Stimulated activated CD4-positive, alpha-beta T cell treated with anti-CD3 and anti-CD28 coated beads, Interleukin-12 subunit alpha, Interleukin-12 subunit beta, amount 100 ng/mL, for 48 hours (primary cell): ENCODE measurements at places on chromosomes 5 and 9.

- no peak for DNase-seq
These were observed 1333.9 kb upstream of the DMAC1 start for GRCh38 chr9:9133526-9133925.

DNA sequence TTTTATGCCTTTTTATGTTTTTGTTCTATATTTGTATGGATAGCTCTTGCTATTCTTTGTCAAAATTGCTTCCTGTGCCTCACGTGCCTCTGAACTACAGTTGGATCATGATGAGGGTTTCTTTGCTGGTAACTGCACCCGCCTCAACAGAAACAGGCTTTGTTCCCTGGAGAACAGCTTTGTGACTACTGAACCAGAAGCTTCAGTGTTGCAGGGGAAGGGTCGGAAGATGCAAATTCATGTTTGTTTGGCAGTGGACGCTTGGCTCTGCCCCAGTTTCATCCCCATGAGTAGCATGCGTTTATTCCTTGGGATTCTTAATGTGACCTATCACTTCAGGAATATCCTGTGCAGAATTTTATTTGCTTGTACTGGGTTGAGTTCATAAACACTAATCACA is 959.1 kb upstream of the WWC1 start:
- DNase-seq = no peak

- DNase-seq = no peak
These were observed 118.1 kb downstream of the SIL1 start for GRCh38 chr5:139079991-139080610.

DNA sequence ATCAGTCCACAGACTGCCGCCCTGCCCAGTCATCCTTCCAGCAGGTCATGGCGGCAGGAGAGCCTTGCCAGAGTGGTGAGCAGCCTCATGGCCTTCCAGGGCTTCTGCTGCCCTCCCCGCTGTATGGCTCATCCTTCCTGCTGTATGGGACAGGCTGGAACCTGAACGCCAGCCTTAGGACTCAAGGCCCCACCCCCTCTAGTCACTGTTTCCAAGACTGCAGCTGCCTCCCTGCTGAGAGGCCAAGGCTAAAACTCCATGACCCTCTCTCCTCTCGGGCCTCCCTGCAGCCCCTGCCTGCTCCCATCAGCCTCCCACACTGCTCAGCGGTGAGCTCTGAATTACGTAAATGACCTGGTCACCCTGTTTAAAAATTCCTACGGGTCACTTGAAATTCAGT is 227.5 kb downstream of the AGTPBP1 start:
- no peak for DNase-seq

GRCh38 chr9:79868567-79869189 is 296.9 kb downstream of the TLE4 start:
- DNase-seq = no peak

DNA sequence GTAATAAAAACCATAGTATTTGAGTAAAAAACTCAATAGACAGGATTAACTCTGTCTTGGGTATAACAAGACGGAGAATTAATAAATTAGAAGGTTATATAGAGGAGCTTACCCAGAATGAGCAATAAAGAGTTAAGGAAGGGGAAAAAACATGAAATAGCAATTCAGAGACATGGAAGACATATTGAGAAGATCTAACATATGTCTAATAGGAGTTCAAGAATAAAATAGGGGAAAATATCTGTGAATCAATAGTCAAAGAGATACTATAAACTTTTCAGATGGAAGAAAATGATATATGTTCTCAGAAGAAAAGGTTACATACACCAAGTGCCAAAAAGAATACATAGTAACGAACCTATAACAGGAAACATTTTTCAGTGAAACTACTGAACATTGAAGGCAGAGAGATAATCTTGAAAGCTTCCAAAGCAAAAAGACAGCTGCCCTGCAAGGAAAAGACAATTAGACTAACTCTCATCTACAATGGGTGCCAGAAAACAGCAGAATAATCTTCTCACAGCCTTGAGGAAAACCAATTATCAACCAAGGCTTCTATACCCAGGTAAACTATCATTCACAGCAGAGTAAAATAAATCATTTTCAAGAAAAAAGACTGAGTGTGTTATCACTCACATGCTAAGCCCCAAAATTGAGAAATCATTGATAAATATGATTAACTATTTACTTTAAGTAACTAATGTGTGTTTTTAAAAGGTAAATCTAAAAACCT is 106.0 kb downstream of the ENC1 start:
- no peak for DNase-seq

DNA sequence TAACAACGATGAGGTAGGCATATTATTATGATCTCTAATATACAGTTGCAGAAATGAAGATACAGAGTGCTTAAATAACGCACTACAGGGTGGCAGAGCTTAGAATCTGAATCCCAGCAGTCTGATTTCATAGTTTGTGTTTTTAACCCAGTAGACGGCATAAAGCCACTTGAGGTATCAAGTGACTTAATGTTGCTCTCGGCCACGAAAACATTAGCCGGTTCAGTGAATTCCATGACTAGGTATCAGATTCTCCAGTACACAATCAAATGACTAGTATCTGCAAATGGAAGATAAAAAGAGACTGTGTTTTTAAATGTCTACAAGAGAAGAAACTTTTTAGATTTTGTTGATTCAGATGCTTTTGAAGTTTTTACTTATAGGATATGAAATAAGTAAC is 24.8 kb downstream of the SMC2 start:
- no peak for DNase-seq
